ENCODE measurements at places on chromosomes 6 and 20.

GRCh38 chr6:5481033-5481432 is 219.7 kb downstream of the FARS2 start:
- DNase-seq, result no peak

DNA sequence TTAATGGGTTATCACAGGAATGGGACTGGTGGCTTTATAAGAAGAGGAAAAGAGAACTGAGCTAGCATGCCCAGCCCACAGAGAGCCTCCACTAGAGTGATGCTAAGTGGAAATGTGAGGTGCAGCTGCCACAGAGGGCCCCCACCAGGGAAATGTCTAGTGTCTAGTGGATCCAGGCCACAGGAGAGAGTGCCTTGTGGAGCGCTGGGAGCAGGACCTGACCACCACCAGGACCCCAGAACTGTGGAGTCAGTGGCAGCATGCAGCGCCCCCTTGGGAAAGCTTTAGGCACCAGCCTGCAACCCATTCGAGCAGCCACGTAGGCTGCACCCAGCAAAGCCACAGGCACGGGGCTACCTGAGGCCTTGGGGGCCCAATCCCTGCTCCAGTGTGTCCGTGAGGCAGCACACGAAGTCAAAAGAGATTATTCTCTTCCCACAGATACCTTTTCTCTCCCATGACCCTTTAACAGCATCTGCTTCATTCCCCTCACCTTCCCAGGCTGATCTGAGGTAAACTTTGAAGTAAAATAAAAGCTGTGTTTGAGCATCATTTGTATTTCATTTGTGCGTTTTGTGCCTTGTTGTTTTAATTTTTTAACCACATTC is 4.4 kb downstream of the HLA-E start:
- DNase-seq, result peak; percentile 42

GRCh38 chr6:90127595-90127994 is 169.0 kb downstream of the BACH2 start:
- DNase-seq, result peak; percentile 41

- DNase-seq, result no peak
Measured at GRCh38 chr6:89007209-89008000, 44.0 kb upstream of the RNGTT start.

GRCh38 chr6:75524322-75524972 is 30.8 kb upstream of the FILIP1 start:
- no peak for DNase-seq

- no peak for DNase-seq
Measured at GRCh38 chr20:48259456-48259855, 474.2 kb upstream of the SULF2 start.

GRCh38 chr20:60662307-60662706 is 589.8 kb upstream of the CDH4 start:
- DNase-seq, result no peak

- no peak for DNase-seq
Measured at GRCh38 chr6:830667-831327, 137.9 kb upstream of the EXOC2 start.

DNA sequence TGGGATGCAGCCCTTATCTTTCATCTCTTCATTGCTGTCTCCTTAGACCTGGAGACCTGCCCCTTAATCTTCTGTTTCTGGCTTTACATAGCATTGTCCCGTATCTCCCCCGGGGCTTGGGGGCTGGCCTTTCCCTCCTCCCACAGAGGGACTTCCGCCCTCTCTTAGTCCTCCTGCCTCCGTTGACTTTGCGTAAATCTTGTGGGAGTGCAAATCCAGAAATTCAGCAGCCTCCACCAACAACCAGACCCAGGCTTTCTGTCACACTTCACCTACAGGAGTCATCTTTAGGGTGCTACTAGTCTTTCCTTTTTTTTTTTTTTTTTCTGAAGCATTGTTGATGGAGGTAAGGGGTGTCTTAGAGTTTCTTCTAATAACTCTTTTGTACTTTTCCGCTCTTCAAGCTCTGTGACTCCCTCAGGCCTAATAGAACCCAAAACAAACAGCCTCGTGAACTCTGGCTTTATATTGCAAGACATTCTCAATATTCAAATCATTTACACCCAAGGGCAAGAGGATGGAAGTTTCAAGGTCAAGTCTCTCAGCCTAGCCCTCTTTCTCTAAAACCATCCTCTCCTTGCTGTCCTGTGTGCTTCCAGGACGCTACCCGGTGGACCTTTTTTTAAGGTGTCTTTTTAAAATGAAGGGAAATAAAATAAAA is 66.2 kb downstream of the RREB1 start:
- no peak for DNase-seq

DNA sequence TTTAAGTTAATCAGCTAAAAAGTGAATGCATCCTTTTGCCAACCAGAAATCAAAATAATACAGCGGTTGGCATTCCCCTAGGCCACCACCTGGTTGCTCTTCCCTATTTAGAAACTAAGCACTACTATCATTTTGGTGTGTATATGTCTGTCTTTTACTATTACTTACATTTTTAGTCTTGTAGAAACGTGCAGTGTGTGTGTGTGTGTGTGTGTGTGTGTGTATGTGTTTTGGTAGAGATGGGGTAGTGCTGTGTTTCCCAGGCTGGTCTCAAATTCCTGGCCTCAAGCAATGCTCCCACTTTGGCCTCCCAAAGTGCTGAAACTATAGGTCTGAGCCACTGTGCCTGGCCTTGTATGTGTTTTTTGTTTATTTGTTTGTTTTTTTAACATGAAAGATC is 27.4 kb downstream of the MYO6 start:
- DNase-seq, result no peak

- no peak for DNase-seq
Measured at GRCh38 chr20:48155268-48155667, 370.0 kb upstream of the SULF2 start.

- DNase-seq, result no peak
Measured at GRCh38 chr6:12958052-12958706, 241.6 kb downstream of the PHACTR1 start.

DNA sequence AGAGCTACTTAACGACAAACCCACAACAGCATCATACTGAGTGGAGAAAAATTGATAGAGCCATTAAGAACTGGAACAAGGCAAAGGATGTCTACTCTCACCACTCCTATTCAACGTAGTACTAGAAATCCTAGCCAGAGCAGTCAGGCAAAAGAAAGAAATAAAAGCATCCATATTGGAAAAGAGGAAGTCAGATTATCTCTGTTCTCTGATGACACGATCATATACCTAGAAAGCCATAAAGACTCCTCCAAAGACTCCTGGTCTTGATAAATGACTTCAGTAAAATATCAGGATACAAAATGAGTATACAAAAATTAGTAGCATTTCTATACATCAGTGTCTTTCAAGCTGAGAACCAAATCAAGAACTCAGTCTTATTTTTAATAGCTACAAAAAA is 17.0 kb upstream of the FHL5 start:
- no peak for DNase-seq

DNA sequence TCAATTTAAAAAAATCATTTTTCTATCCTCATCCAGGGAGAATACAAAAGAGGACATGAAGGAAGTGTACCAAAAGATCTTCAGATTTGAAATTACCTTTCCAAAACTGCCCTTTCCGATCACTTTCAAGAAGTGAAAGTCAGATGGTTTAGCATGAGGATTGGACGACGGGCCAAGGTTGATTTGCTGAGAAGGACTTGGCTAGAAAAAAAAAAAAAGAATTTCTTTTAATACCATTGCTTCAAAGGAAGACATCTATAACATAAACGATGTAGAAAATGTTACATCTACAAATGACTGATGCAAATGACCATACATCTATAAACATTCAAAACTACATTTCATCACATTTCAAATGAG is 120.9 kb upstream of the SLC2A12 start:
- DNase-seq, result no peak

DNA sequence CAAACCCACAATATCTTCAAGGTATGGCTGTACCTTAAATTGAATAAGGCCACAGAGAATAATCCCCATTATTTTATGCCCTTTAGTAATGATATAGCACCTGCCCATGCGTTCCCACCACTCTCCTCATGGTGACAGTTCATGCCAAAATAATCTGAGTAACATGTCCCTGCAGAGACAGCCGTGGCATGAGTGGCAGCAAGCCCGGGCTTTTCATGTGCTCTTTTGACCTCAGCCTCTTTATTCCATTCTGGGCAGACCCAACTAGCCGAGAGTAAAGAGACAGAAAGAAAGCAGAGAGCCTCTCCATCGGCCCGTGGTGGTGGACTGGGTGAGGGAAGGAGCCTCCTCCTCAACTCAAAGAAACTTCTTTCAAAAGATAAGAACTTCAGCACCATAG is 19.9 kb upstream of the POPDC3 start:
- DNase-seq, result no peak

- no peak for DNase-seq
Measured at GRCh38 chr20:36778831-36779655, 5.5 kb upstream of the DSN1 start.

DNA sequence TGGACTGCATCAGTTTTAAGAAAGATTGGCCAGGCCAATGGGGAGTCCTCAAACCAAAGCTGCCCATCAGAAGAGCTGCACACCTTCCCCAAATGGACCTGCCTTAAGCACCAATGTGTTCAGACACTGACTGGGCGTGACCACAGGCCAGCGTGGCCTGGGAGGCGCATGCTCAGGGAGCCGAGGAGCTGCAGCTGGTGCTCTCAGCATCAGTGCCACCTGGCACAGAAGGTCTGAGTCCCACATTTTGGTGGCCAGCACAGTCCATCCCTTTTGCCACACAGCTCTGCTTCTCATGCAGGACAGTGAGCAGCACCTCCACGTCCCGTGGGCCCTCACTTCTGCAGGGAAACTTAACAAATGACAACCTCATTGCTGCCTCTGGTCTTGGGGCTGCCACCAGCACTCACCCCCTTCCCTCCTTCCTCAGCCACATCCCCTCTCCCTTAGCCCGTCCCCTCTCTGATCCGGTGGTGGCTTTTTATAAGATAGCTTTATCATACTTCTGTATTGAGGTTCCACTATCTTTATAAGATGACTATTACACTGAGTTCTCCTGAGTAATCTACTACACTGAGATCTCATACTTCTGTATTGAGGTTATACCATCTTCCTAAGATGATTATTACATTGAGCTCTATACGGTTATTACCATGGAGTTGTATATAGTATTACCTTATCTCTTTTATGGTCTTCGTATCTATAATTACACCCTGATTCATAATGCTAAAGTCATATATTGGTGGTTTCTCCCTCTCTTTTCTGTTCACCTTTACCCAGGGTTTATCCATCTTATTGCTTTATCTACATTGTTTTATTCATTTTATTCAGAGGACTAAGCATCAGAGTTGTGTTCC is 109.1 kb downstream of the TOX2 start:
- no peak for DNase-seq

DNA sequence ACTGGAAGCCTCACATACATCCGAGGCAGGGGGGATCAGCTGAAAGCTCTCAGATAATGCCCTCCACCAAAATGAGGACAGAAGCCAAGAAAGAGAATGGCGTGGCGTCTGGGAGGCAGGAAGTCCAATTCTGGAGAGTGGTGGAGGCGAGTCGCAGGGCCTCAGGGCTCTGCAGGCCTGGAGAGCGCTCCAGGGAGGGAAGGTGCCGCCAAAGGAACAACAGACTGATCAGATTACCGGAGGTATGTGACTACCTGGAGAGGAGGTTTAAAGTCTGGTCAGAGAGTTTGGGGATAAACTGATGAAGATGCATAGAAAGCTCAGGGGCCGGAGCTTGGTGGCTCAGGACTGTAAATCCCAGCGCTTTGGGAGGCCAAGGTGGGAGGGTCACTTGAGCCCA is 11.2 kb upstream of the IP6K3 start:
- no peak for DNase-seq

DNA sequence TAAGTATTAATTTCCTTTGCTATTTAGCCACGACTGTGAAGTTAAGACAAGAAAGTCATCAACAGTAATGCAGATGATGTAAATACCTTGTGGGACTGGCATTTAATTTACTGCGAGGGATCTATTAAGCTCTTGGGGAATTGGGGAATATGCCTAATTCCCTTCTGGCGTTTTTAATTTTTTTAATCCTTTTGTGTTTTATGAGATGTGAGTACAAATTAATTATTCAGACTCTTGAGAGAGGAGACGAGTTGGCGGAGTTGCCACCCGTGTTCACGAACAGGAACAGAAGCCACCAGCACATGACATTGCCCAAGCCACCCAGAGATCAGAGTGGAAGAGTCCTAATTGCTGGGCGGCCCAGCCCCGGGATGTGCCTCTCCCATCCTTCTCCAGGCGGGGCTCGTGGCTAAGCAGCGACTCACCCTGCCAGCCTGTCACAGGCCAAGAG is 533 bp upstream of the CRYBG1 start:
- DNase-seq, result no peak

DNA sequence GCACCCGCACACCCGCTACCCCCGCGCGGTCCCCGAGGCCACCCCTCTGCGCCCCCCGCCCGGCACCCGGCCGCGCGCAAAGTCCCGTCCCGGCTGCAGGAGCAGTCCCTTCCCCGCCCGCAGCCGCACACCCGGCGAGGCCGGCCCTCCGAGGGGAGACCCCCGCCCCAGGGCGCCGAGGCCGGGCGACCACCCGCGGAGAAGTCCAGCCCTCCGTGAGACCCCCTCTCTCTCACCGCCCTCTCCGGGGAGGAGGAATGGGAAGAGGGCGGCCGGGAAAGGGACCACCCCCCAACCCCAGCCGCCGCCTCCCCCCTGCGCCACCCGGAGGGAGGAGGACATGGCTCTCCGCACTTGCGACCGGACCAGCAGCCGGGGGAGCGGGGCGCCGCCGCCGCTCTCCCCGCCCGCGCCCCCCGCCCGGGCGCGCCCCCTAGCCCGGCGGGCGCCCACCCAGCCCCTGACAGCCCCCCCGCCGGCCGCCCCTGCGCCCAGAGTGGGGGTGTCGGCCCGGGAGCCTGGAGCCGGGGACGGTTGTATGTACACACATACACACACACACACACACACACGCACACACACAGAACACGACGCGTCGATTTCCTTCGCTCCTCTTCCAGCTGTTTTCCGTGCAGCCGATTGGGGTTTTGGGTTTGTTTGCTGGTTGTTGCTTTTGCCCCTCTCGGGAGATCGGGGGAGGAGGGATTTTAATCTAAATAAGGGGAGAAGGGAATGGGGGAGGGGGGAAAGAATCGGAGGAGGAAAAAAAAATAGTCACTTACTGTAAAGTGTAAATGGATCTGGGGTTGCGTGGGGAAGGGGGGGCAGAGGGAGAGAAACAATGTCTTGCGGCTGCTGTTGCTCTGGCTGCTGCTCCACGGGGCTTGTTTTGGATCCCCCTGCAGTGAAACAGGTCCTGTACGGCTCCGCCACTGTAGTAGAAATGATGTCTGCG is at the start of gene ATXN1:
ATXN1 (minus strand) TSS at position 945 of the 955 bp plus-strand sequence.
- peak; percentile 55 for DNase-seq

DNA sequence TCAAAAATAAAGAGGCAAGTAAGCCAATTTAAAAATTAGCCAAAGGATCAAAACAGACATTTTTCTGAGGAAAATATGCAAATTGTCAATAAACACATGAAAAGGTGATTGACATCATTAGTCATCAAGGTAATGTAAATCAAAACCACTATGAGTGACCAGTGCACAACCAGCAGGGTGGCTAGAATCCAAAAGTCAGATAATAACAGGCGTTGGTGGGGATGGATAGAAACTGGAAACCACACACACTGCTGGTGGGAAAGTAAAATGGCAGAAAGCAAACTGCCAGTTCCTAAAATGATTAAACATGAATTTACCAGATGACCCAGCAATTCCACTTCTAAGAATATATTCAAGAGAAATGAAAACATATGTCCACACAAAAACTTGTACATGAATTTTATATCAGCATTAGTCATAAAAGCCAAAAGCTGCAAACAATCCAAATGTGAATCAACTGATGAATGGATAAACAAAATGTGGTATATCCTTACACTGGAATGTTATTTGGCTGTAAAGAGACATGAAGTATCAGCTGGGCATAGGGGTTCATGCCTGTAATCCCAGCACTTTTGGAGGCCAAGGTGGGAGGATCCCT is 74.8 kb upstream of the MBOAT1 start:
- no peak for DNase-seq

- no peak for DNase-seq
Measured at GRCh38 chr20:33125983-33126382, 42.0 kb upstream of the BPIFA2 start.
